ENCODE measurements at places on chromosomes 16 and 17.

DNA sequence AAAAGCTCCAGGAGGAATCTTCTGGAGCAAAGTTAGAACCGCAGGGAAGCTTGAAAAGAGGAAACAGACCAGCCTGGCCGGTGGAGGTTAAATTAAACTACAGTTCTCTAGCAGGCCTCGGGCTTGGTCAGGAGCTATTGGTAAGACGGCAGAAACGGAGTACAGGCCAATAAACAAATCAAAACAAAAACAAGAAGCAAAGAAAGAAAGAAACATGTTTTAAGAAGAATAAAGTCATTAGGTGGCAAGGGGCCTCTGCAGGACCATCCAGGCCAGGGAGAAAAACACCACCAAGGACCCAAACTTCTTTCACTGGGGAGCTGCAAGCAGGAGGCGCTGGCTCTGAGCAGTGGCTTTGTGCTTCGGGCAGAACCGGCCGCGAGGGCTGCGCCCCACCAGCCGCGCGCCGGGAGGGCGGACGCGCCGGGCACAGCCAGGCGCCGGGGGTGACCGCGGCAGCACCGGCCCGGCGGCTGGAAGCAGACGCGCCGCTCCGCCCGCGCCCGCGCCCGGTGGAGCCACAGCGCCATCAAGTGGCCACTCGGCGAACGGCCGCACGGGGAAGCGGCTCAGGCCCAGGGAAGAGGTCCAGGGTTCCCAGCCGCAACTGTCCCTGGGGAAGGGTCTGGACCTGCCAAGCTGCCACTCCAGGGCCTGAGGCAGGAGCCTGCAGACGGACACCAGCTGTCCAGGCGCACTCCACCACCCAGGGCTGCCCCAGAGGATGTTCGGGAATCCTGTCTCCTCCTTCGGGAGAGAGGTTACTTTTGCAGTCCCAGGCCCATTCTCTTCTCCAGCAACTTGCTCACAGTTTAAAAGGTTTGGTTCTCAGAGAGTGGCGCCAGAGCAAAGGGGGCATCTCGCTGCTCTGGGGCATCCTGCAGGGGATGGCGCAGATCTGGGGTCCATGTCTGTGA is 419.4 kb downstream of the SOX9 start:
- peak; percentile 64 for DNase-seq

DNA sequence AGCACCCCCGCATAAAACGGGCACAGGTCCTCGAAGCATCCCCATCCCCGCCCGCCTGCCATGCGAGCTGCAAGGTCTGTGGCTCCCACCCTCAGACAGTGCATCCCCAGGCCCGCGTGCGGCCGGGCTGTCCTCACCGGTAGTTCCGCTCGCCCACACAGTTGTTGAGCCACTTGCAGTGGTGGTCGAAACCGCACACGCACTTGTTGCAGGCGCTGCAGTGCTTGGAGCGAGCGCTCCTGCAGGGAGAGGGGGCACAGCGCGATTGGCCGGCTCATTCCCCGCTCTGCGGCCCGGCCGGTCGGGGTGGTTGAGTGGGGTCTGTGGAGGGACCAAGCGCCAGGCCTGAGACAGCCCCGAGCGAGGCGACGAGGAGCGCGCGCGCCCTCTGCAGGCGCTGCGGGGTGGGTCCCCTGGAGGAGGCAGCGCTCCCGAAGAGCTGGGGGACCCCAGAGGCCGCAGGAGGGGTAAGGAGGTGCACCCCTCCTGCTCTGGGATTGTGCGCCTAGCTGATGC is 6.0 kb upstream of the TPPP3 start:
- DNase-seq, result peak; percentile 75

- no peak for DNase-seq
These were observed 249.2 kb downstream of the HAPSTR1 start for GRCh38 chr16:9340526-9341256.

DNA sequence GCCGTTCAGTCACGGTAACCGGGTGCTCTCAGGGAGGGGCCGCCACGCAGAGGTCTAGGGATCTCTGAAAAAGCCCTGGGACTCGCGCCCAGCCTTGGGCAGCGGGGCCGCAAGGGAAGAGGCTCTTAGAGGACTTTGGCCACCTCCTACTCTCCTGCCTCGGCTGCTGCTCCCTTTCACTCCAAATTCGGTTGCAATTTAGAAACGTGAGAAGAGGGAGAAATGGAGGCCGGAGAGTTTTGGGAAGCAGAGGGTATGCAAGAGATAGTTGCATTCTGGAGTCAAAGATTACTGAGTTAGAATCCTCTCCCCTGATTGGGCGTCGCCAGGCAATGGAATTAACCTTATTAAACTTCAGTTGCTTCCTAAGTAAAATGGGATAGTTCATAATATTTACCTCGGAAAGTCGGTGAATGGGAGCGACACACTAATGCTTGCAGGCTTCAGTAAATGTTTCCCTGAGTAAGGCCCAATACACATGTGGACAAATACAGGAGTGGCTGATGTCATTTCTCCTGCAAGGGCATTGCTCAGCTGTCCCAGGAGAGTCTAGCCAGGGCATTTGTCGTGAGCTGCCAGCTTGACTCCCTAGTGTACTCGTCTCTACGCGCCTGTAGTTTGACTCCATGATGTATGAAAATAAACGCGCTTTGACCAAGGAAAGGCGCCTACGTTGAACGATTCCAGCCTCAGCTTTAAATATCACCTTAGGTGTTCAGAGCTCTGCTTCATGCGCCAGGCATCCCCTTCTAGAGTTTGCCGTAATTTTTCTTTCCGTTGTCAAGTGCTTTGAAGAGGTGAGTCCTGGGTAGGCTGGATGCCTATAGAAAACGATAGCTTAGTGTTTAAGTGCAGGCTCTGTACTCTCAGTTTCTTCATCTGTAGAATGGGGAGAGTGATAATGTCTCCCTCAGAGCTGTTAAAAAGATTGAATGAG is 667 bp downstream of the OGFOD1 start:
- DNase-seq, result peak; percentile 10

GRCh38 chr17:8465356-8465755 is 29.7 kb downstream of the NDEL1 start:
- no peak for DNase-seq

GRCh38 chr17:66369830-66370229 is 67.4 kb downstream of the PRKCA start:
- no peak for DNase-seq

DNA sequence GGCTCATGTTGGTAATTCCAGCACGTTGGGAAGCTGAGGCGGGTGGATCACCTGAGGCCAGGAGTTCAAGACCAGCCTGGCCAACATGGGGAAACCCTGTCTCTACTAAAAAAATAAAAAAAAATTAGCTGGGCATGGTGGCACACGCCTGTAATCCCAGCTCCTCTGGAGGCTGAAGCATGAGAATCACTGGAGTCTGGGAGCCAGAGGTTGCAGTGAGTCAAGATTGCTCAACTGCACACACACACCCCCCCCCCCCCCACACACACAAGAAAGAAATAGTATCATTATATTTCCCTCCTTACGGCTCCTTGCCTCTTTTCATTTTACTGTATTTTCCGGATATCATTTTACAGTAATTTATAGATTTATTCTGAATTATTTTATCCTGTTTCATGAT is 963.1 kb upstream of the GOT2 start:
- DNase-seq, result no peak

GRCh38 chr16:52535076-52535475 is 11.9 kb downstream of the TOX3 start:
- DNase-seq, result no peak

- no peak for DNase-seq
These were observed 145.9 kb downstream of the BCAS3 start for GRCh38 chr17:60823515-60823914.

DNA sequence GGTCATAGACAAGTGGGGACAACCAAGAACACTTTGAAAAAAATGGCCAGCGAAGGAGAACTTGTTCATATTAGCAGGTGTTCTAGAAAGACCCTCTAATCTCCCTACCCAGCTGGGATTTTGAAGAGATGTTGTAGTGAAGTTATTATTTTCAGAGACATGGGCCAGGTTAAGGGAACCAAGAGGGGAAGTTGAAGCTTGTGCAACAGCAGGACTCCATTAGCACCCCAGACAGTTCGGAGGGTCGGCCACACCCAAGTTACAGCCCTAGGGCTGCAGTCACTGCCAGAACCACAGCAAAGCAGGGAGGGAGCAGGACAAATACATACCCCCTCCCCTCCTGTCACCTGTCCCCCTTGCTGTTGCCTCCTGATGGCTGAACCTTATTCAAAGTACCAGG is 42.3 kb downstream of the WSB1 start:
- DNase-seq, result no peak

- DNase-seq, result no peak
These were observed 205.4 kb upstream of the KCNJ16 start for GRCh38 chr17:69869667-69870066.

DNA sequence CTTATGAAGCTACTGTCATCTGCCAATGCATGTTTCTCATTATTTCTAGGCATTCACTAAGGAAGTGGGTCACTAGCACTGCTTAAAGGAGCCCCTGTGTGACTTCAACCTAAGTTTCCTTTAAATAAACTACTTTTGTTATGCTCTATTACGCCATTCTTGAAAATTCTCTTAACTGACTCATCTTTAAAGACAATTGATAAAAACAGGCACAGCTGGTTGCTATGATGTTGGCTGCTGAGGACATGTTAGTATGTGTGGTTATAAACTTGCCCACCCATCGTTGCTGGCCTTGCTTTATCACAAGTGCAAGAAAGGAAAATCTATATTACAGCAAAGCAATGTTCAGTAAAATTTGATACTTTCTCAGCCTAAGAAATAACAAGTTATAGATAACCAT is 75.8 kb upstream of the CNTNAP4 start:
- DNase-seq, result no peak

GRCh38 chr16:67084345-67085028 is 25.3 kb upstream of the PHAF1 start:
- DNase-seq, result no peak

GRCh38 chr16:86304868-86305267 is 205.5 kb upstream of the FOXF1 start:
- no peak for DNase-seq
